ENCODE measurements at places on chromosomes 3 and 15.

DNA sequence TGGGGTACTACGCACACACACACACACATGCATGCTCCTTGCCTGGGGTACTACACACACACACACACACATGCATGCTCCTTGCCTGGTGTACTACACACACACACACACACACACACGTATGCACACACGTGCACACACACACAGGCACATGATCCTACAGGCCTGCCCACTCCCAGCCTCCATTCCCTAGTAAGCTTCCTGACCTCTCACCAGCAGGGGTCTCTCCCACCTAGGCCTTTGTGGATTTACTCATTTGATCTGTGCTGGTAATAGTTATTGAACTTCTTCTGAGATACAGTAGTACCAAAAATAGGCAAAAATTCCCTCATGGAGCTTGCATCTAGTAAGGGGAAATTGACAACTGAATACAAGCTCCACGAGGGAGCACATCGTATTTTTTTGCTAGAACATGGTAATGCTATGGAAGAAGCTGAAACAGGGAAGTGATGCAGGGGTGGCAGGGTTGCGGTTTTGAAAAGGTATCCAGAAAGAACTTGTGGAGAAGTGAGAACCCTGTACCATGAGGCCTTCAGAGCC, 19.1 kb downstream of the TTC21A start:
- no peak for DNase-seq

DNA sequence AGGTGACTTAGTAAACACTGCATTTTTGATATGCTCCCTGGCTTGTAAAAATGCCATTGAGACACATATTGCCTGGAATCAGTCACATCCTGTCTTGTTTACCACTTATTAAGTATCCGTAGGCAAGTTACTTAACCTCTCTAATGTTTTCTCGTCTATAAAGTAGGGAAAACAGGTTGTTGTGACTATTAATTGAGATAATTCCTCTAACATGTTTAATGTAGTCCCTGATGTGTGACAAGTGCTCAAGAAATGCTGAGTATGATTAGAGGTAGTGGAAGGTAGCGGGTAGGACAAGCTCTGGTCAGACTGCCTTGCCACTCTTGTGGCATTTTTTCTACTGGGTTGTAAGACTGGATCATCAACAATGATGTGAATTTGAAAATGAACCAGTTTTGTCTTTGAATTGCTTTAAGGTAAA, 54.1 kb downstream of the NFKBIZ start:
- DNase-seq = no peak

GRCh38 chr3:30539206-30539605, 67.2 kb upstream of the TGFBR2 start:
- DNase-seq = no peak

- DNase-seq = no peak
Observed at GRCh38 chr3:178658694-178659325, 122.6 kb downstream of the KCNMB2 start.

- no peak for DNase-seq
Observed at GRCh38 chr3:12643724-12644123, 20.2 kb downstream of the RAF1 start.

DNA sequence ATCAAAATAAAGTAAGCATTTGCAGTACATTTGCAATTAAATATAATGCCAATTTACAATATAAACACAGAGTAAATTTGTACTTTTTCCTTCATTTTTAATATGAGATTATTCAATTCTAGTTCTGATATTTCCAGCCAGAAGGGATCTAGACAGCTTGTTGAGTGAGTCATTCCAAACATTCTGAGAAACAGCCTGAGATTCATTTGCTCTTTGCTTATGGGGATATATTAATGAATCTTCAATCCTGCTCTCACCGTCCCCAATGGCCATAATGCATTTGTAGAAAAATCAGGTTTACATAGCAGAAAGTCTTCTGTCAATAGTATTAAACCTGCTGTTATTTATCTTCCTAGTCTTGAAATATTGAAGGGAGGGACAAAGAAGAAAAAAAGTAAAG, 554.2 kb downstream of the TUSC7 start:
- DNase-seq = no peak

GRCh38 chr3:179486806-179487205, 35.5 kb upstream of the GNB4 start:
- DNase-seq = no peak

DNA sequence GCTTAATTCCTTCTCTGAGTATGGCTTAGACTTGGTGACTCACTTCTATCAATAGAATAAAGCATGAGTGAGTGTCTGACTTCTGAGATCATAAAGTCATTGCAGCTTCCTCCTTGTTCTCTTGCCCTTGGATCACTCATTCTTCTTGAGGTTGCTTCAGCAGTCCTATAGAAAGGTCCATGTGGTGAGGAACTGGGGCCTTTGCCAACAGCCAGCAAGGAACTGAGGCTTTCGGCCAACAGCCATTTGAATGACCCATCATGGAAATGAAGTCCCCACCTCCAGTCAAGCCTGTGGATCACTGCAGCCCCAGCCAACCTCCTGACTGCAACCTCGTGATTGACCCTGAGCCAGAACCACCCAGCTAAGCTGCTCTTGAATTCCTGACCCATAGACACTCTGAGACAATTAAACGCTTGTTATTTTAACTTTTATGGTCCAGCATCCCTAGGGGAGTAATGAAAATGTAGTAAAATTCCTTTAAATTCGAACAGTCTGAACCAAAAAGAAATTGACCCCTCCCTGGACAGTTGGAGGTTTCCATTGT, 84.5 kb downstream of the WDR76 start:
- DNase-seq = no peak

DNA sequence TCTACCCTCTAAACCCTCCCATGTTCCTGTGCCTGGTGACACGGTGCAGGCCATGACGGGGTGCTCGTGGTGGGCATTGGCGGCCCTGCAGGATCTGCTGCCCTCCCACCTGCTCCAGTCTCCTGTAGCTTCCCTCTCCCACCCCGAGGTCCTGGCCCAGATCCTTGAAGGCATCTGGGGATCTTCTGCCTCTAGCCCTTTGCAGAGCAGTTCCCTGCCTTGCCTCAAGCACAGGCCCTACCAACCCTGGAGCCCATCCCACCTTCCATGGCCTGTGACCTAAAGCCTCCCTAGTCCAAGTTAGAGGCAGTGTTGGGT, 27.5 kb upstream of the SEC13 start:
- no peak for DNase-seq

DNA sequence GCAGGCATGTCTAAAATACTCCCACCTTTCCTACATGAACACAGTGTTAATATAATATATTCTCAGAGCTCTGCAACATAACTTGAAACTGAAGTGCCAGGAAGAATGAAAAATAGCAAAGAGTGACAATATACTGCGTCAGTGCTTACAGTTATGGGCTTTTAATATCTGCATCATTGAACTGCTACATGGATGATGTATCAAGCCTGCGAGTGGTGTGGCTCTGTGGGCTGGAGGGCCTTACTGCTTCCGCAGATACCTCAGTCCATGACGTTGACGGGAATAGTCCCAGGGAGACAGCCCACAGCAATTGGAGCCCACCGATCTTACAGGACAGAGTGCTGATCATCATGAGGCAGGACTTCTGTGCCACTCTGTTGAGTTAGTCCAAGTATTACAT, 727.0 kb downstream of the NR2F2 start:
- no peak for DNase-seq

- DNase-seq = no peak
Observed at GRCh38 chr3:37229740-37230139, 55.4 kb upstream of the LRRFIP2 start.

DNA sequence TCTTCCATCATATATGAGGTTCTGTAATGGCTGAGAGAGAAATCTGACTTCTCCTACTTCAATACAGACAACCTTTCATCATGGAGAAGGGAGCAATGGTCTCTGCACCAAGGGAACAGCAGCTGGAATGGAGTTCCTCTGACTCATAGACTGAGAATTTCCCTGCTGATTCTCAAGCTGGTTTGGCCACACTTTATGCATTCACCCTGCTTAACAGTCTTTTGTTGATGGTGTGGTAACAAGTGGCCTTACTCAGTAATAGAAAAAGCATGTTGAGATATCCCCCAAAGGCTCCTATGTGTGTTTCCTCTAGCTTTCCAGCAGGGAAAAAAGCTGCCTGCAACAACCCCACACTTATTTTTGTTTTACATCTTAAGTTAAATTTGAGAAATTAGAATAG, 138.1 kb downstream of the GREM1 start:
- no peak for DNase-seq

DNA sequence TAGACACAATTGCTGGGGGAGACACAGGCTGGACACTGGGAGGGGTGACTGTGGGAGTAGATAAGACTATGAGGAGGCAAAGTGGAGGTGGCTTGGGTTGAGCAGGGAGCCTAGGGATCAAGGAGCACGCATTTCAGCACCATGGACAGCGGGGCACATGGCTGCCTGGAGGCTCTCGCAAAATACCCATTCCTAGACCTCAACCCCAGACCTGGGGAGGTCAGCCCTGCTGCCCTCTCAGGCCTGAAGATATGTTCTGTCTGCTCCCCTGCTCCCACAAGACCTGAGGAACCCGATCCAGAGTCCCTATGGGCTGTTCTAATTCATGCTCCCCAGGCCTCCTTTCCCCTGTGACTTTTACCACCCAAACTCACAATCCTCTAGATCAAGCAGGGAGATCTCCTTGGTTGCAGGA, 16.0 kb upstream of the CPEB1 start:
- peak; percentile 65 for DNase-seq

DNA sequence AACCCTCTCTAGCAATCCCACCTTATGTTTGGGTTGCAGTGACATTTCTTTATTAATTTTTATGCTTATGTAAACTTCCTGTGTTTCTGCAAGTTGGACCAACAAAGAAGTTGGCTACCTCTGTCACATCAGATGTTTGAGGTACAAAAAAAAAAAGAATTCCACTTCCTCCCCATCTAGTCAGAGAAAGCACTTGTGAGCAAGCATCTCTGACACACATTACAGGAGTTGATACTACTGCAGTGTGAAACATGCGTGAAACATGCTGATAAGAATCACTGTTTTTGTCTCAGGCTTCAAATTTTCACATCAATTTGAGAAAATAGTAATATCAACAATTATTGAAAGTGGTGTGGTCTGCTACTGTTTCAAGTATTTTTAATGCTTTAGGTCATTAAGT, 1.3 kb downstream of the SCAANT1 start:
- DNase-seq = no peak

DNA sequence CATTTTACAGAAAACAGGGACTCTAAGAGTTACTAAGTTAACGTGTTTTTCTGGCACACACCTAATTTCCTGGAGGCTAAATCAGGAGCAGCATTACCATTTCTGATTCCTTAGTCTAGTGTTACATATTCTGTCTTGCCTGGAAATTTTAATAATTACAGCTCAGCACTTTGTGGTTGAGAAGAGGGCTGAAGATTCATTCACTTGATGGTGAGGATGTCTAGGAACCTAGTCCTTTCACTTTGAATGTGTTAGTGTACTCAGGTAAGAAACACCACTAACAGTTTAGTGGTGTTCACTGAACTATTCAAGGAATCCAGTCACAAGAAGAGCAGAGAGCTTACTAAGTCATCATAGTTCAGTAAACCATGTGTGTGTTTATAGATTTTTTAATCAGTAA, 102.8 kb downstream of the STT3B start:
- DNase-seq = no peak
